Myocyte (in vitro differentiated cells): ENCODE measurements at places on chromosomes 1 and 21. TPM values are rescaled to one million over a fixed set of nuclear protein-coding genes. Genes with fewer than 3 reads are reported as not detected.

RXRG gene
- 0.08 TPM in 1 of 2 replicates, not detected in the other for total RNA-seq

- DNase-seq = peak; percentile 79
Measured at GRCh38 chr1:51331206-51332100, 1.1 kb upstream of the TTC39A start.

DNA sequence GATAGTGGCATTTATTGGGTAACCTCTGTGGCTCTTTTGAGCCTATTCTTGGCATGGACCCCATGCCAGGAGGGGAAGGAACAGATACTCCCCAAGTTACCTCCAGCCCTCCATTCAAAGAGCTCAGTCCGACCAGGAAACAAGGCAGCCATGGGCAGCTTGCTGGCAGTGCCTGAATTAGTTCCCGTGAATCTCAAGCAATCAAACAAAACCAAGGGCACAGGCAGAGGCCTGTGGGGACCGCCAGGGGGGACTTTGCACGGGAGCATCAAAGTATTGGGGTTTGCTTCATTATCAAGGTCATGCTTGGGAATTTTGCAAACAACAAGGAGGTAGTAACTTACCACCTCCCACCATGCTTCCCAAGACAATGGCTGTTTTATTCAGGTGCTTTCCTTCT, 81.2 kb upstream of the IFFO2 start:
- DNase-seq = no peak

DNA sequence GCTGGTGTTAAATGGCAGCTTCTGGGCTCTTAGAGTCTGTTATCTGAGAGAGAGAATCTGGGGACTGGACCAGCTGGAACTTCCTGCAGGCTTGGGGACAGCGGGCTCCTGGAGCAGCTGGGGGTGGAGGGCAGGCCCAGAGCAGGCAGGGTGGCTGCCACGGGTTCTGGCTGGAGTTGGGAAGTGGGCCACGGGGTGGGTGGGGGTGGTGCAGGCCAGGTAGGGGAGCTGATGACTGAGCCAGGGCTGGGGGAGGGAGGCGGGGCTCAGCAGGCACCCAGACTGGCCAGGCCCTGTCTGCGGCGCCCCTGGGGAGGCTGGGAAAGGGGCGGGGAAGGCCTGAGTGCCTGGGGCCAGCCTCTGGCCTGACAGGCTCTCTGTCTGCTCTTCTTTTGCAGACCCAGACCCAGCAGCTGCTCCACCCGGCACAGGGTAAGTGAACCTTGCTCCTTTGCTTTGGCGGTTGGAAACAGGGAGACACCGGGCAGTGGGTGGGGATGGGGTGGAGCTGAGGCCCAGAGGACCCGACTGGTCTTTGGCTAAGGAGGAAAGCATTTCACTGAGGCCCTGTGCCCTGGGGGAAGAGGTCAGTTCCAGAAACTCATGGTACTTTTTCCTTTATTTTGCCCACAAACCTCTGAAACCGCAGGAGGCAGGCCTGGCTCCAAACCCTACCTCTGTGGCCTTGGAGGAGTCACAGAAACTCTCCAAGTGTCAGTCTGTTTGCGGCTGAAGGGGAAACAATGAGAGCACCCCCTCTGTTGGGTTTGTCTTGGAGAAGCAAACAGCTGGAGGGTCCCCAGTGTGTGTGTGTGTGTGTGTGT, 48.8 kb downstream of the ARHGEF10L start:
- peak; percentile 90 for DNase-seq

DNA sequence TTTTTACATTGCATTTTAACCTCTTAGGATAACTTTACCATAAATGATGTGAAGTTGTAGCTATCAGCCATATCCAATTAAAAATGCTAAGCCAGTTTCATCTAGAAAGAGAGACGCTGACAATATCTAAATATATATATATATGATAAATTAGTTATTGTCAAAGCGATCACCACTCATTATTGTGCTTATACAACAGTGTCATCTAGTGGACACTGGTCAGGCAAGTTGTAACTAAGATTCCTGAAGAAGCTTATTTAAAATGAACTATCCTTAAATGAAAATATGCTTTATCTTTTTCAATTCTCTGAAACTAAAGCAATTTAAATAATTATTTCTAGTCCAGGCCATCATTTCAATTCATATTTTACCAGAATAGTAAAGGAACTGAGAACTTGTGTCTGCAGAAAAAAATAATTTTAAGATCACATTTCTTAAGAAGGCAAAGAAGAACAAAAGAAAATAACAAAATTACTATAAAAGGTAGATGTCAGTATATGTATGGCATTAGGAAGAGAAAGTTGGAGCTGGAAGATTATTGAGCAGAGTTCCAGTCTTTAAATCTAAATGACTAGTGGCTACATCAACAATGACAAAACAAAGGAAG, 193.3 kb upstream of the SNX7 start:
- DNase-seq = peak; percentile 68

C1orf185 gene
- total RNA-seq = not detected in 2 replicates

DNA sequence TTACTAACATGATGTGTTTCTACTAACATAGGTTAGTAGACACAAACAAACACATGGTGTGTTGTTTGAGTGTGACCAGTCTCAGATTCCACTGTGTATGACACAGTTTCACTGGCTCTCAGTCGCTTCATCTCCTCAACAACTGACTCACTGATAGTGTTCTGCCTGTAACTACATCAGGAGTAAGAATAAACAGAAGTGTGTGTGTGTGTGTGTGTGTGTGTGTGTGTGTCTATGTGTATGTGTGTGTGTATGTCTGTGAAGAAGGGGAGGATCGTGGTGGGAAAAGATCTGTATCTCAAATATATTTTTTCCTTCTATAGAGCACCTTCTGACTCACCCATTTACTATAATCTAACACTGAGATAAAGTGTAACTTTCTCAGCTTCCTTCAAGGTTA, 391.0 kb downstream of the PTPRC start:
- DNase-seq = peak; percentile 4

PLA2G2F gene
- not detected in 2 replicates for total RNA-seq

GRCh38 chr1:58809325-58810010, 25.6 kb upstream of the JUN start:
- DNase-seq = no peak
